ENCODE measurements at places on chromosomes 1 and 21.

GRCh38 chr21:30408782-30409494 is 13.1 kb downstream of the KRTAP13-1 start:
- DNase-seq = no peak

DNA sequence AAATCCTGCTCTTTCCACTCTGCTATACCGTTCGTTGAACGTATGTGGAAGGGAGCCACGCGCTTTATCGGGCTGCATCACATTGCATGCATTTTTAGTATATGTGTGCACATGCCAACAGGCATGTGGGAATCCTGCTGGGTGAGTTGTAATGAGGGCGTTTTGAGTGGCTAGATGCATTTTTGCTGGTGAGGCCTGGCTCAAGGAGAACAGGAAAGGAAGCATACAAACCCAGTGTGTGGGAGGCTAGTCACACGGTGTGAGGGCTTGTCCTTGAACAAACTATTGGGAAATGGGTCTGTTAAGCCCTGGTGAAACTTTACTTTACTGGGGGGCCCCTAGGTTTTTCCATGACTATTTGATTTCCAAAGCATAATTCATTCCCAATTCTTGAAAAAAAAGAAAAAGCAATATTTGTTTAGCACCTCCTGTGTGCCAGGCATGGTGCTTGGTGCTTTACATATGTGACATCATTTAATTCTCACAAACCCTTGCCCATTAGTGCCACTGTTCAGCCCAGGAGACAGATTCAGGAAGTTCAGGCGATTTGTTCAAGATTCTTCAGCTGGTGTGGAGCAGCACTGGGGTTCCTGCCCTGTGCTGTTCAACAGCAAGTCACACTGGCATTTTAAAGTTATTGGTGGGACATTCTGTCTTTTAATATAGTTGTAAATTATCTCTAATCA is 25.6 kb upstream of the JUN start:
- peak; percentile 18 for DNase-seq

DNA sequence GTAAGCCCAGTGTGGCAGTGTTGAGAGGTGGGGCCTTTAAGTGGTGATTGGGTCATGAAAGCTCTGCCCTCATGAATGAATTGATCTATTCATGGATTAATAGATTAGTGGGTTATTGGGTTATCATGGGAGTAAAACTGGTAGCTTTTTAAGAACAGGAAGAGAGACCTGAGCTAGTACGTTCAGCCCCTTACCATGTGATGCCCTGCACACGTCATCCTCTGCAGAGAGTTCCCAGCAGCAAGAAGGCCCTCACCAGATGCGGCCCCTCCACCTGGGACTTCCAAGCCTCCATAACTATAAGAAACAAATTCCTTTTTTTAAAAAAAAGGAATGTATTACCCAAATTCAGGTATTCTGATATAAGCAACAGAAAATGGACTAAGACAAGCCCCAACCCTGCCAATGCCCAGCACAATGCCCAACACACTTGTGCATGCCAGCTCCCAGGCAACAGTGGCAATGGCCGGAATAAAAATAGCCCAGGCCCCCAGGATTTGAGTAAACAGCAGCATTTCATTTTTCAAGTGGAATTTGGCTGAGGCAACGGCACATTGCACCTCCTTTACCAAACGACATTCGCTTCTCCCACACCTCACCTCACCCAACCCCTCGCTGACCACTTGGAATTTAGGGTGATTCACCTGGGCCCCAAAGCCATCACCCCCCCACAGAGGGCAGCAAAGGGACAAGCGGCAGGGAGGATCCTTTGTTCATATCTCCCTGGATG is 215.9 kb downstream of the TOMM20 start:
- no peak for DNase-seq

- no peak for DNase-seq
Observed at GRCh38 chr1:220826729-220827128, 40.0 kb downstream of the MTARC1 start.
